Stimulated activated CD8-positive, alpha-beta memory T cell treated with anti-CD3 and anti-CD28 coated beads, Interleukin-7, amount 100 ng/mL, for 4 hours (primary cell): ENCODE measurements at places on chromosomes 16 and 17.

DNA sequence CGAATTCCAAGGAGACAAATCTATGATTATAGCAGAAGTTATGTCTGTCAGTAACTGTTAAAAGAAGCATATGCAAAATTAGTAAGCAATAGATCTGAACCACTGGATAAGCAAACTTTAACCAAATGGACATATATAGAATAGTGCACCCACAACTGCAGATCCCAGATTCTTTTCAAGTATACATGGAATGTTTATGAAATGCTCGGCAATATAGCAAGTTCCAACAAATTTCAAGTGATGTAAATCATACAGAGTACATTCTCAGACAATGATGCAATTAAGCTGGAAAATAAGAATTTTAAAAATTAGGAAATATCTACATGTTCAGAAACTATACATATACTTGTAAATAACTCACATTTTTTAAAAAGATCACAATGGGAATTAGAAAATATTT lies 8.4 kb upstream of the HELZ start:
- no peak for DNase-seq

- no peak for DNase-seq
These were observed 116.6 kb downstream of the SMG6 start for GRCh38 chr17:2186937-2187336.

DNA sequence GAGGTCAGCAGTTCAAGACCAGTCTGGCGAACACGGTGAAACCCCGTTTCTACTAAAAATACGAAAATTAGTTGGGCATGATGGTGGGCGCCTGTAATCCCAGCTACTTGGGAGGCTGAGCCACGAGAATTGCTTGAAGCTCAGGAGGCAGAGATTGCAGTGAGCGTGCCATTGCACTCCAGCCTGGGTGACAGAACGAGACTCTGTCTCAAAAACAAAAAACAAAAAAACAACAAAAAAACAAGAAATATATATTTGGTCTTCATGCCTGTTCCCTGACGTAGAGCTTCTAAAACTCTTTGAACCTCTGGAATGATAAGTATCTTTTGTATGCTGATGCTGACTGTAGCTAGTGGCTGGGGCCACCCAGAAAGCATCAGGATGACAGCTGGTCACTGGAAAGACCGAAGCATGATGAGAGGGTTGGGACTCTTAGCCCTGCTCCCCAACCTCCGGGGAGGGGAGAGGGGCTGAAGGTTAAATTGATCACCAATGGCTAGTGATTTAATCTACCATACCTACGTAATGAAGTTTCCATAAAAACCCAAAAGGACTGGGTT lies 54.8 kb downstream of the TEX14 start:
- DNase-seq = no peak

DNA sequence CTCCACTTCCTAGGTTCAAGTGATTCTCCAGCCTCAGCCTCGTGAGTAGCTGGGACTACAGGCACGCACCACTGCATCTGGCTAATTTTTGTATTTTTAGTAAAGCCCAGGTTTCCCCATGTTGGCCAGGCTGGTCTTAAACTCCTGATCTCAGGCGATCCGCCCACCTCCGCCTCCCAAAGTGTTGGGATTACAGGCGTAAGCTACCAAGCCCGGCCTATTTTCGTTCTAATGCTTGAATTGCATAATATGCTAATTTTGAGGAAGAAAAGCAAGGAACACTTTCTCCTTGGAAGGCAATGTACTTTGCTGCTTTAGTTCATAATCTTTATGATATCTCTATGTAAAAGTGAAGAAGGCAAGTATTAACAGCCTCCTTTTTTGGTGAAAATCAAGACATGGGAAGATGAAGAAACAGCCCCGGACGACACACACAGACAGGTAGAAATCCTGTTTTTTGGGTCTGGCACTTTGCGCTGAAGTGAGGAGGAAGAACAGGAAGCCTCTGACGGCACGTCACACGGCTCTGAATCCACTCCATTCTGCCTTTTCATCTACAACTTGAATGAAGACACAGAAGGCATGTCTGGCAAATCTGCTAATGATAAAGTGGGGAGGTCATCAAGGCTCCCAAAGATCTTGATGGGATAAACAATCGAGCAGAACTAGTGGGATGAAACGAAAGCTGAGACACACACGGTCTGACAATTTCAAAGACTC lies 24.9 kb downstream of the VPS53 start:
- no peak for DNase-seq

GRCh38 chr17:7437369-7437863 lies 1.9 kb upstream of the FGF11 start:
- DNase-seq = no peak

- DNase-seq = no peak
These were observed 20.0 kb downstream of the CALCOCO2 start for GRCh38 chr17:48850792-48851323.

DNA sequence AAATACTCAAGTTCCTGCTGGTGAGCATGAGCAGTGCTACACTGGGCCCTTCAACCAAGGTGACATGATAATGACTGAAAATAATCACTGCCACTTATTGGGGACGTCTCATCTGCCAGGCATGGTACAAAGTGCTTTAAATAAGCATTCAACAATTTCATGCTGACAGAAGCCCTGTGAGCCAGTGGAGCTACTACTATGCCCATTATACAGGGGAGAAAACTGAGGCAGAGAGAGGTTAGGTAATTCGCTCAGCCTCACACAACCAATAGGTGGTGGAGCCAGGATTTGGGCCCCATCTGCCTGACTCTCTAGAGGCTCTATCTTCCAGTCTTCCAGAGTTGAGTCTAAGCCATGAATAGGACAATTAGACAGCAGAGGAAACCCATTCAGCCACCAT lies 30.3 kb upstream of the STH start:
- DNase-seq = no peak

GRCh38 chr17:50517504-50518383 lies 9.5 kb downstream of the MYCBPAP start:
- no peak for DNase-seq

GRCh38 chr16:57462978-57463362 lies 491 bp downstream of the POLR2C start:
- no peak for DNase-seq
